ENCODE measurements at places on chromosomes 13 and 19.

- DNase-seq, result no peak
These were observed 10.7 kb downstream of the PRKACA start for GRCh38 chr19:14106840-14107239.

DNA sequence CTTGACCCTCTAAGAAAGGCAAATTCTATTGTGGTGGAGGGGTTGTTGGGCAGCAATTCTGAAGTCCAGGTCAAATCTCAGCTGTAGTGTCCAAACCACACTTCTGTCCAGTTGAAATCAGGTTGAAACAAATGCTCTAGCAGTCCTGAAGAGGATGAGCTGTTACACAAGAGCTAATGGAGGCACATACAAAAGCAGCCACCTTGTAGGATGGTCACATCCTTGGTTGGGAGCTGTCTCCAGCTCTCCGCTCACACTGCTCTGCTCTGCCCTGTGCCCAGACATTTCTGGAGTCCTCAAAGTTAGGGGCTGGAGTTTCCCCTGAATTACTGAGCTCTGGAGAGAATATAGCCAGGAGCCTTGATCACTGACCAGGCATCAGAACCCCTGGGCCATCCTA is 47.2 kb downstream of the GPR12 start:
- DNase-seq, result no peak

- DNase-seq, result no peak
These were observed 24.1 kb upstream of the WTIP start for GRCh38 chr19:34457446-34457845.

- DNase-seq, result no peak
These were observed 185.7 kb upstream of the KL start for GRCh38 chr13:32830336-32831031.

GRCh38 chr13:46176756-46177155 is 5.2 kb downstream of the LCP1 start:
- no peak for DNase-seq

DNA sequence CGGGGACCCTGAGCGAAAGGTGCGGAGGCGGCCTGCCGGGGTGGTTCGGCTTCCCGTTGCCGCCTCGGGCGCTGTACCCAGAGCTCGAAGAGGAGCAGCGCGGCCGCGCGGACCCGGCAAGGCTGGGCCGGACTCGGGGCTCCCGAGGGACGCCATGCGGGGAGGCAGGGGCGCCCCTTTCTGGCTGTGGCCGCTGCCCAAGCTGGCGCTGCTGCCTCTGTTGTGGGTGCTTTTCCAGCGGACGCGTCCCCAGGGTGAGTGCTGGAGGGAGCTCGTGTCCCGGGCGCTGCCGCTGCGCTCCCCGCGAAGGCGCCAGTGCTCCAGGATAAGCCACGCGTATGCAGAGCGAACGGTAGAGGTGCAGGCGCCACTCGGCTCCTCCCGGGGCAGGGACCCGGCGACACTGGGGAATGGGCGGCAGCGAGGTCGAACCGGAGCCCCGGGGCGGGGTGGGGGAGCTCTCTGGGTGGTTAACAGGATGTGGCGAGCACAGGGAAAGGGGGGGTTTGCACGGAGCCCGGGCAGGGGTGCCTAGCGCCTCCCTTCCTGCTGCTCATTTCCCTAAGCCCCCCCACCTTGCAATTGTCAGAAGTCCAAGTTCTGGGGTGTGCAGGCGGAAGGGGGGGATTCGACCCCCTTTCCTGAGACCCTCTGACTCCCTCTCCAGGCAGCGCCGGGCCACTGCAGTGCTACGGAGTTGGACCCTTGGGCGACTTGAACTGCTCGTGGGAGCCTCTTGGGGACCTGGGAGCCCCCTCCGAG is at the start of gene IL27RA:
IL27RA (plus strand) TSS at position 44 of the 762 bp plus-strand sequence; CDS start at position 155, 111 bp downstream.
- DNase-seq, result peak; percentile 85

DNA sequence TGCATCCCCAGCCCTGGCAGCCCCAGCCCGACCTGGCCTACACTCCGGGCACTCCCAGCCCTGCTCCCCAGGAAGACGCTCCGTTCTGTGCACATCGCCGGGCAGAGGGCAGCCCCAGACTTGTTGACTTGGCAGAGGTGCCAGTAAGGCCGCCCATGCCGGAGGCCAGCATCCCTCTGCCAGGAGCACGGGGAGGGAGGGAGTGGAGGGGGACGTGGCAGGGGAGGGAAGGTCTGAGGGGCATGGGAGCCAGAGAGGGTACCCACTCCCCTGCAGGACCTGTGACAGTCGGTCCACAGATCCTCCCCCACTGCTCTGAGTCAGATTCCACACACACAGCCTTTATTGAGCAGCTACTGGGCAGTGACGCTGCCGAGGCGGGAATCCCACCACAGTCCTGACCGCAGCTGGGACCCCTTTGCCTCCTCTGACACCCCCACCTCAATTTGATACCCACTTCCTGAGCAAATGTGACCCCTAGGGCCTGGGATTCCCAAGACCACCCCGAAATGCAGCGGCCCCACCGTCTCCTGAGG is 1.9 kb upstream of the NKPD1 start:
- no peak for DNase-seq

- no peak for DNase-seq
These were observed 538 bp downstream of the B3GNT3 start for GRCh38 chr19:17795495-17795856.

DNA sequence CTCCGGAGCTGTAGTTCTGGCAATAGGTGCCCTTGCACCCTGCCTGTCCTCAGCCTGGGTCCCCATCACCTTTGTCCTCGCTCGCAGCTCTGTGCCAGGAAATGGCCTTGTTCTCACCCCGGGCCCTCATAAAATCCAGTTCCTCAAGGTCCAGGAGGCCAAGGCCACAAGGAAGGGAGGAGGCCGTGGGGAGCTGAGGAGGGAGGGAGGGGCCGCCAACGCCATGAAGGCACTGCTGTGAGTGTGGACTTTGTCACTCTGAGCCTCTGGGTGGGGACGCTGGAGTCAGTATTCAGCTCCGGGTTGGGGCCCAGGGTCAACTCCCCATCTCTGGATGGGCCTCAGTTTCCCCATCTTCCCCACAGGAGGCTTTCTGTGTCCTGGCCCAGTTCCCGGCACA is 9.2 kb upstream of the GNA11 start:
- DNase-seq, result no peak

GRCh38 chr13:31440132-31440531 is 240.4 kb downstream of the B3GLCT start:
- no peak for DNase-seq

DNA sequence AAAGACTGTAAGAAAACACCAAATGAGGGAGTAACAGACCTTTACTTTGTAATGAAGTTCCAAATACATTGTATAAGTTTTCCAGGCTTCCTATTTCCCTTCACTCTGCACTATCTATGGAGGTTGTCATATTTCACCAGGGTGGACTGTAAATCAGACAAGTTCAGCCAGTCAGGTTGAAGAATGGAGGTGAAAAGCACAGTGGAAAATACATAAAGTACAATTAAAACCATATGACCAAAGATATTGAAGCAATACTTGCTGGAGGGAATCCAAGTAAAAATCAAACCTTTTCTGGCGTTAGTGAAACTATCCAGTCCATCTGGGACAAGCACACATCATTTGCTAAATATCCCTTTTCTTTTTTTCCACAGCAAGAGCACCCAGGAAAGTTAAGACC is 3.2 kb downstream of the LHFPL6 start:
- DNase-seq, result no peak

DNA sequence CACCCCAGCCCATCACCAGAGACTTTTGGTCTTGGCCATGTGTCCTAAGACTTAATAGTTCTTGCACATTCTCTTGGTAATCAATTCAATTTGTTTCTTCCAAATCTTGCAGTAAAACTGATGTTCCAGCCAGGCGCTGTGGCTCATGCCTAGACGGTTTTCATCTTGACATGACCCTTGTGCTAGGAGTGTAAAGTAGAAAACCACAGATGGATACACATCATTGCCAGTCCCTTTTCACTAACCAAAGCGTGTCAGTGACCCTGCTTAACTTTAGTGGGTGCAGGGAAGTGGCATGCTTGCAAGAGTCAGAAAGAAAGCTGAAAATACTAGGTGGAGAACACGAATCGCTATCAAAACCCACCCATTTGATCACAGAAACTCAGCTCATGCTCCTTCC is 18.0 kb upstream of the CD70 start:
- DNase-seq, result no peak

DNA sequence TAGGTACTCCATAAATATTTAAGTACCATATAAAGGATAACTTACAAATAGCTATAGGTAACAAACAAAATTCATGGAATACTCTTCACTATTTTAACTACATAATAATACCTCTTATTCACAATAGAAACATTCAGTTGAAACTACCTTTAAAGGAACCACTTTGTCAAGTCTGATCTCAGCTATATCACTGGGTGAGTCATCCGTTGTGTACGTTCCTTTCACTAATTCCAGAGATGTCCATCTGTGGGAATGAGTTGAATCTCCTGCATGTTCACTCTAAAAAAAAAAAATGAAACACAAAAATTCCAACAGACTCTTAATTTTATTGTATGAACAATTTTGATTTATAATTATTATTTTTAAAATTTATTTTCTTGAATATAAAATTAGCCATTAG is 149.4 kb upstream of the FBXL3 start:
- DNase-seq, result no peak

- no peak for DNase-seq
These were observed 89.9 kb downstream of the TEX26 start for GRCh38 chr13:31022288-31022895.

GRCh38 chr13:54563286-54563685 is 1534.7 kb downstream of the OLFM4 start:
- DNase-seq, result no peak

- DNase-seq, result no peak
These were observed 860.3 kb downstream of the DIAPH3 start for GRCh38 chr13:59303433-59303832.

- peak; percentile 69 for DNase-seq
These were observed 5.6 kb upstream of the SYDE1 start for GRCh38 chr19:15101479-15102082.

DNA sequence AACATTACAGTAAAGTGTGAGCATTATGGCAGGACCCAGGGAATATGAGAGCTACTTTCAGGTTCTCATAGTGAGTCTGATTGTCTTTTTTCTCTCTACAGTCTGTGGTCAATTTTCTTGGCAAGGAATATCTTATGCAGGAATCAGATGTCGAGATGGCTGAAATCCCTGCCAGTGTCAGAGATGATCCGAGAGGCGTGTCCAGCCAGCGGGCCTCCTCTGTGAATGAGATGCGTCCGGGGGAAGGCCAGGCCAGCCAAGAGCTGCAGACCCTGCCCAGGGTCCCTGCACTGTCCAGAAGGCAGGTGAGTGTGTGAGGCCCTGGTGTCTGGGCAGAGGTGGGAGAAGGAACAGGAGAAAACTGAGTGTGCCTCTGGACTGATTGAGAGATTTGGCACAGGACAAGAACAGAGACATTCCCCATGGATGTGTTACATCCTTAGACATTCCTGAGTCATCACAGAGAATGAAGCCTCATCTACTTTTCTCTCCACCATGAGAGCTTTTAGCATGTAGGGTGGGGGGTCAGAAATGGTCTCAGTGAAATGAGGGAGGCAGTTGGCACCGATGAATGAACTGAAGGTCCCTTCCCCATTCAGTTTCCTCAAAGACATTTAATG is 27.3 kb upstream of the EDDM13 start:
- no peak for DNase-seq

DNA sequence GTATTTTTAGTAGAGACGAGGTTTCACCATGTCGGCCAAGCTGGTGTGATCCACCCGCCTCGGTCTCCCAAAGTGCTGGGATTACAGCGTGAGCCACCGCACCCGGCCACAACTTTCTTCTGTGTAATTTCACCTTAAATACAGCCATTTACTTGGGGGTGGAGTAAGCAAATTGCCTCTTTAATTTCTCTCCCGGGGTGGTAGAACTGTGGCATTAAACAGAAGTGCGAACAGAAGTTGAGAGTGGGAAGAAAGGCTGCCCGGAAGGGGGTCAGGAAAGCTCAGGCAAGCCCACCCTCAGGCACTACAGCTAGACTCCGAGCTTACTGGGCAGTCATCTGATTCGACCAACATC is 475 bp upstream of the DNAJC15 start:
- no peak for DNase-seq

GRCh38 chr19:6402837-6403608 is 10.1 kb upstream of the GTF2F1 start:
- no peak for DNase-seq

GRCh38 chr13:98189841-98190505 is 12.9 kb upstream of the RNF113B start:
- DNase-seq, result no peak

GRCh38 chr13:50133358-50133953 is 118.2 kb downstream of the KCNRG start:
- DNase-seq, result no peak

DNA sequence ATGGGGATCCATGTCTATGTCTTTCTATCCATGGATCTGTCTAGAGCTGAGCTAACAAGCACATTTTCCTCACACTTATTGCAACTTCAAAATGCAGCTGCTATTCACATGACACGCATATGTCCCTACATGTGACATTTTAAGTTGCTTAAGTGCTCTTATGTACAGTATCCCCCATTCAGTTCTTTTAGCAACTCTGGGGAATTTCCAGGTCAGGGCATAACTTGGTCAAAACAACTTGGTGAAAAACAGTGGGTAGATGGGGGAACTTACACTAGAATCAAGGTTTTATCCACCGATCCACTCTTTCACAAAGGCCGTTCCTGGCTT is 73.0 kb downstream of the COL4A1 start:
- no peak for DNase-seq

GRCh38 chr13:79995334-79995733 is 345.6 kb downstream of the SPRY2 start:
- no peak for DNase-seq
